T follicular helper cell (primary cell): ENCODE measurements at places on chromosomes 5 and 9.
A peak's percentile ranks its signal among the peaks of the same experiment; 100 is the strongest.

GRCh38 chr5:39197556-39197955, 21.8 kb downstream of the FYB1 start:
- DNase-seq, result peak; percentile 61

GRCh38 chr5:589173-589572, 23.0 kb upstream of the CEP72 start:
- no peak for DNase-seq

- DNase-seq, result no peak
These were observed 21.5 kb downstream of the TRIP13 start for GRCh38 chr5:914174-914573.

DNA sequence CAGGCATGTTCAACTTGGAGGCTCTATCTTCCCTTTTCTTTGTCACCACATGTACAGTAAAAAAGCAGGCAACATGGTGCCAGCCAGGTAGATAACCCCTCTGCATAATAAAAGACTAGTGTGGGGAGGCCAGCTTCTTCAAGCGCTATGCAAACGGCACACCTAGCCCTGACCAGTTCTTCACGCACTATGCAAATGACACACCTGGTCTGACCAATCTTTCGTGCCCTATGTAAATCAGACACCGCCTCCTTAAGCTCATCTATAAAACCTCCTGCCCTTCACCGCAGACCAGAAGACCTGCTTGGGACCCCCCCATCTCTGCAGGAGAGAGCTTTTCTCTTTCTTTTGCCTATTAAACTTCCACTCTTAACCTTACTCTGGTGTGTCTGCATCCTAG, 28.1 kb upstream of the UGCG start:
- DNase-seq, result no peak

GRCh38 chr5:131186561-131187256, 16.0 kb downstream of the LYRM7 start:
- no peak for DNase-seq
